ENCODE measurements at places on chromosomes 6 and 20.

- H3K27ac ChIP-seq = no peak overlapping the region
- DNase-seq = no peak
- no peak overlapping the region for H3K4me3 ChIP-seq
- no peaks in the 10 kb centered on the region for H3K27me3 ChIP-seq
Measured at GRCh38 chr6:118580585-118581419, 32.7 kb downstream of the PLN start.

GRCh38 chr6:83417880-83418663 is 12.8 kb downstream of the ME1 start:
- no peaks in the 10 kb centered on the region for H3K4me1 ChIP-seq
- no peaks in the 10 kb centered on the region for H3K27me3 ChIP-seq
- no peak overlapping the region for H3K27ac ChIP-seq
- no peak for DNase-seq
- H3K36me3 ChIP-seq = no peaks in the 10 kb centered on the region

DNA sequence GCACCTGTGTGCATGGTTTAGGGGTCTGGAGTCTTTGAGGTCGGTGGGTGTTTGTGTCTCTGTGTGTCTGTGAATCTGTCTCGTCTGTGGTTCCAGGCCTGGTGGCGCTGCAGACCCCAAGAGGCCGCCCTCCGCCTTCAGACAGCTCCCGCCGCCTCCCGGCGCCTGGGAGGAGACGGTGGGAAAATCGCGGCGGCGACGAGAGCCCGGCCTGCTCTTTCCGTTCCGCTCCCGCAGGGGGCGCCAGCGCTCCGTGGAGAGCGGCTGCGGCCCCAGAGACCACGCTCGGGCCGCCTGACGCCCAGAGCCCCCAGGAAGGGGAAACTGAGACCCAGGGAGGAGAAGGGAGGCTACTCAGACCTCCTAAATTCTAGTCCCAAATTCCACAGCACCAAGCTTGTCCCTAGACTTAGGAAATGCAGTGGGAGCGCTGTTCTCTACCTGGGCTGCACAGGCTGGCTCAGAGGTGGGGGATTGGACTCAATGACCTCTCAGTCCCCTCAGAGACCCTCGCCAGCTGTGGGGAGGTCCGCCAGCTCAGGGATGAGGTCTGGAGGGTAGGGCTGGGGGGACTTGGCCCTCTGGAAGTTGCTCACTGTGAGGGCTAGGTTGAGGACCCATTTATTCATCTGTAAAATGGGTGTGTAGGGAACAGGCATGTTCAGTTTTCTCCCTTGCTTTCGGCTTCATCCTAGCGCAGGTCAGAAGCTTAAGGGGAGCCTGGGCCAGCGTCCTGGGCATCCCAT is 36.9 kb upstream of the BLCAP start:
- no peak overlapping the region for H3K4me3 ChIP-seq
- H3K4me1 ChIP-seq = no peaks in the 10 kb centered on the region
- peaks cover 37% of the 10 kb centered on the region for H3K27me3 ChIP-seq
- no peak overlapping the region for H3K27ac ChIP-seq
- no peaks in the 10 kb centered on the region for H3K36me3 ChIP-seq
- peak; percentile 44 for DNase-seq

- no peak for DNase-seq
- H3K4me1 ChIP-seq = no peaks in the 10 kb centered on the region
- H3K27ac ChIP-seq = no peak overlapping the region
Measured at GRCh38 chr6:84249724-84250123, 22.3 kb upstream of the CEP162 start.

- H3K36me3 ChIP-seq = peaks cover 5% of the 10 kb centered on the region
- peaks cover 12% of the 10 kb centered on the region for H3K4me1 ChIP-seq
- no peak for DNase-seq
- H3K27ac ChIP-seq = no peak overlapping the region
Measured at GRCh38 chr6:246352-246751, 45.9 kb upstream of the DUSP22 start.

- H3K27ac ChIP-seq = peak overlapping the region; percentile 28
- H3K27me3 ChIP-seq = no peaks in the 10 kb centered on the region
- no peak for DNase-seq
- H3K4me3 ChIP-seq = no peak overlapping the region
Measured at GRCh38 chr20:35788796-35789195, 17.0 kb downstream of the PHF20 start.

DNA sequence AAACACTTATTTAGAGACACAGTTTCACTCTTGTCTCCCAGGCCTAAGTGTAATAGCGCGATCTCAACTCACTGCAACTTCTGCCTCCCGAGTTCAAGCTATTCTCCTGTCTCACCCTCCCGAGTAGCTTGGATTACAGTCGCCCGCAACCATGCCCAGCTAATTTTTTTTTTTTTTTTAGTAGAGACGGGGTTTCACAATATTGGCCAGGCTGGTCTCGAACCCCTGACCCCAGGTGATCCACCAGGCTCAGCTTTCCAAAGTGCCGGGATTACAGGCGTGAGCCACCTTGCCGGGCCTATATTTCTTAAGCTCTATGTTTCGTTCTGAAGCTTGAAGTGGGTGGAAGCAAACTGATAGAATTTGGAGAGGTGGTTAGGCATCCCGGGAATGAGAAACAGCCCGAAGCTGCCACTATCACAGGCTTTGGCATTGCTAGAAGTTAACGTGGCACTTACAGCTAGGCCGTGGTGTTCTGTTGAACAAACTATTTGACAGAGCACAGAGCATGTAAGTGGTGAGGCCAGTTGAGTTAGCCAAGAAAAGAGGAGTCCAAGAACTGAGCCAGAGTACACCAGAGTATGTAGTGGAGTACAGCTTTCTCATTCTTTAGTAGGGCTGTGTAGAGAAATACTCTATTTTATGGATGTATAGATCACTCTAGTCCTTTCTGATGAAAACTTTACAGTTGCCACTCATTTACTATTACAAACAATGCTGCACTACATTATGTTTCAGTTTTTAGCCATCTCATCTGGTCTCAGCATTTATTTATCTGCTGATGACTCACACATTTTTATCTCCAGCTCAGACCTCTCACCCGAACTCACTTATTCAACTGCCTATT is 62.0 kb upstream of the HFE start:
- H3K36me3 ChIP-seq = peaks cover 2% of the 10 kb centered on the region
- H3K4me3 ChIP-seq = peak overlapping the region; percentile 75
- H3K27me3 ChIP-seq = peaks cover 2% of the 10 kb centered on the region
- DNase-seq = no peak
- H3K4me1 ChIP-seq = peaks cover 80% of the 10 kb centered on the region

DNA sequence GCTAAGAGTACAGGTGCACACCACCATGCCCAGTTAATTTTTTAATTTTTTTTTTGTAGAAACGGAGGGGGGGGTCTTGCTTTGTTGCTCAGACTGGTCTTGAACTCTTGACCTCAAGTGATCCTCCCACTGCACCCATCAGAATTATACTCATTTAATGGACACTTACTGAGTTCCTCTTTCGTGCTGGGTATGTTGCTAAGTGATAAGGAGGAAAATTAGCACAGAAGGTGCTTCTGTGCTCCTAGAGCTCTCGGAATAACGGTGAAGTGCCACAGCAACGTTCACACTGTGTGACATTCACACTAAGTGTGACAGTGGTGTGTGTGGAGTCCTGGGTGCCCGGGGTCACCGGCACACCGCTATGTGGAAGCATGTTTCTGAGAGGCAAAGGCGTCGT is 32.1 kb upstream of the BMP6 start:
- no peak overlapping the region for H3K4me3 ChIP-seq
- H3K27me3 ChIP-seq = peaks cover 12% of the 10 kb centered on the region
- H3K4me1 ChIP-seq = peaks cover 2% of the 10 kb centered on the region
- no peak for DNase-seq
- no peak overlapping the region for H3K27ac ChIP-seq

DNA sequence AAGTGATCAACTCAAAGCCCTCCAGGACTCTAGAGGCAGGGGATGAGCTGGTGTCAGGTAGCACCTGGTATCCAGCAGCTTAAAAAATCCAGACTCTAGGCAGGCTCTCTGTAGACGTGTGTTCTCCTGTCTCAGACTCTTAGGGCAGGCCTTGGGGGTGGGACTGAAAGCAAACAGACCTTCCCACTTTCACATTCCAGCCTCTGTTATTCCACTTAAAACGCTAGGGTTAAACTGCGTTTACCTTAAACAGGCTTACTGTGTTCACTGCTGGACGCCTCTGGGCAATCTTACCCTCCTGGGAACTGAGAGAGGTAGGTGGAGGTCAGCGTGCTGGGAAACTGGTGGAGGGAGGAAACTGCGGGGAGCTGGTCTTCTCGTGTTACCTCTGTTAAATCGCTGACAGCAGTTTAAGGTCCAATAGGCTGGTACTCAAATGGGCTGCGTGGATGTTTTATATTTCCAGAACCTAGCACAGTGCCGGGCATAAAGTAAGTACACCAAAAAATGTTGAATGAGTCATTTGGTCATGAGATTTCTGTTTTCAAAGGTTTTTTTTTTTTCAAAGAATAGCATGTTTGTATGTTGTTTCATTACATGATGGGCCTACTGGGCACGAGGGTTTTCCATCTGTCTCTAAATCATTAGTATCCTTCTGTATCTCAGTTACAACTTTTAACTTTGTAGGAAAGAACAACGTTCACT is at the start of gene GCNT2:
GCNT2 (plus strand) TSS at position 248 of the 705 bp plus-strand sequence. CDS start 7,561 bp downstream, outside the sequence.
- H3K4me1 ChIP-seq = peaks cover 3% of the 10 kb centered on the region
- H3K4me3 ChIP-seq = no peak within 1 kb of the TSS
- no peaks in the 10 kb centered on the region for H3K36me3 ChIP-seq
- H3K27ac ChIP-seq = no peak within 1 kb of the TSS
- H3K27me3 ChIP-seq = peaks cover 7% of the 10 kb centered on the region
- no peak for DNase-seq

GRCh38 chr6:158231551-158232315 is 63.6 kb downstream of the GTF2H5 start:
- H3K27me3 ChIP-seq = no peaks in the 10 kb centered on the region
- no peaks in the 10 kb centered on the region for H3K36me3 ChIP-seq
- H3K4me1 ChIP-seq = peaks cover 26% of the 10 kb centered on the region
- H3K4me3 ChIP-seq = peak overlapping the region; percentile 86
- H3K27ac ChIP-seq = peak overlapping the region; percentile 64

DNA sequence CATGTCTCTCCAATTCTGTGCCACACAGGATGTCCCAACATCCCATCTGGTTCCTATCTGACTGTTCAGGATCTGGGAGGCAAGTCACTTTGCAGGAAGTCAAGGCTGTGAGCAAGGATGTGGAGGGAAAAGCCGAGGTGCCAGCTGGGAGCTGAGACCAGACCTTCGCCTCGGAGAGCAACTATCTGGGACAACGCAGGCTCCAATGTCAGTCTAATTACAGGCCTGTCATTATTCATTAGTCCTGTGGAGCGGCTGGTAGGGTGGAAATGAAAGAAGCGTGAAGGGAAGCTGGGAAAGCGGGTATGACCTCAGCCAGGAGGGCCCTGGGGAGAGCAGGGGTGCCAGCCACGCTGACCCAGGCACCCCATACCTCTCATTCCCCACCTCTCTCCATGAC is 147.3 kb downstream of the UNC5CL start:
- H3K27me3 ChIP-seq = peaks cover 5% of the 10 kb centered on the region
- H3K27ac ChIP-seq = no peak overlapping the region
- no peak for DNase-seq
- no peaks in the 10 kb centered on the region for H3K36me3 ChIP-seq

DNA sequence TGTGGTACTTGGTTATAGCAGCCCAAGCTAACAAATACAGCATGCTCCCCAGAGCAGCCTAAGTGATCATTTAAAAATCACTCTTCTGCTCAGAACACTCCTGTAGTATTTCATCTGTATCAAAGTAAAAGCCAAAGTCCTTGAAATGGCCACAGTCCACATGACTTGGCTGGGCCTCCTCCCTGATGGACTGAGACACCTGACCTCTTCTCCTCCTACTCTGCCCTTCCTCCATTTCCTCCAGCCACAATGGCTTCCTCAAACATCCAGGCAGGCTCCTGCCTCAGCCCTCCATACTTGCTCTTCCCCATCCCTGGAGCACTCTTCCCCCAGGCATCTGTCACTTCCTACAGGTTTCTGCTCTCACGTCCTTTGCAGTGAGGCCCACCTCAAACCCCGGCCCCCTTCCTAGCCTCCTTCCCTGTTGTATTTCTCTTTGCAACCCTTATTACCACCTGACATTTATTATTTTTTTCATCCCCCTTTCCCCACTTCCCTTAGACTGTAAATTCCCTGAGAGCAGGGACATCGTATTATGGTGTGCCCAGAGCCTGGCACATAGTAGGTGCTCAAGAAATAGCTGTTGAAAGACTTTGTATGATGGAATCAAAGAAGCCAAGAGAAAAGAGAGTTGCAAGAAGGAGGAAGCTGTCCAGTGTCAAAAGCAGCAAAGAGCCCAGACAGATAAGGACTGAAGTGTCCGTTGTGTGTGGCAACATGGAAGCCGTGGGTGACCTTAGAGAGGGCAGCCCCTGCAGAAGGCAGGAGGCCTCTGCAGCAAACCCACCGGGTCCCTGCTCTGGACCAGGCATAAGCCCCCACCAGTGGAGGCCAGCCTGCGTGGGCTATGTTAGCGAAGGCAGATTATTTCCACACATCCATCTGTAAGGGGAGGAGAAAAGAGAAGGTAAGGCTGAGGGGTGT is 87.5 kb downstream of the TRERF1 start:
- H3K27me3 ChIP-seq = no peaks in the 10 kb centered on the region
- no peak for DNase-seq
- H3K36me3 ChIP-seq = peaks cover 36% of the 10 kb centered on the region
- peak overlapping the region; percentile 52 for H3K27ac ChIP-seq

DNA sequence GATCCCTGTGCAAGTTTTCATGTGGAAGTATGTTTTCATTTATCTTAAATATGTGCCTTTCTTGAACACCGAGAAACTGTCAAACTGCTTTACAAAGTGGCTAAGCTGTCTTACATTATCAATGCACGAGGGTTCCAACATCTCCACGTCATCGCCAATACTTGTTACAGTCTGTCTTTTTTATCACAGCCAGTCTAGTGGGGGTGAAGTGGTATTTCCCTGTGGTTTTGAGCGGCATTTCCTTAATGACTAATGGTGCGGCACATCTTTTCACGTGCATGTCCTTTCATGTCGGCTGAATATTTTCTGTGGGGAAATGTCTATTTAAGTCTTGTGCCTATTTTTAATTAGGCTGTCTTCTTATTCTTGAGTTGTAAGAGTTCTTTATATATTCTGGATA is 280.4 kb downstream of the FOXC1 start:
- no peak for DNase-seq
- H3K27me3 ChIP-seq = no peaks in the 10 kb centered on the region
- no peak overlapping the region for H3K4me3 ChIP-seq
- peaks cover 3% of the 10 kb centered on the region for H3K36me3 ChIP-seq
- peaks cover 3% of the 10 kb centered on the region for H3K4me1 ChIP-seq
- H3K27ac ChIP-seq = no peak overlapping the region

DNA sequence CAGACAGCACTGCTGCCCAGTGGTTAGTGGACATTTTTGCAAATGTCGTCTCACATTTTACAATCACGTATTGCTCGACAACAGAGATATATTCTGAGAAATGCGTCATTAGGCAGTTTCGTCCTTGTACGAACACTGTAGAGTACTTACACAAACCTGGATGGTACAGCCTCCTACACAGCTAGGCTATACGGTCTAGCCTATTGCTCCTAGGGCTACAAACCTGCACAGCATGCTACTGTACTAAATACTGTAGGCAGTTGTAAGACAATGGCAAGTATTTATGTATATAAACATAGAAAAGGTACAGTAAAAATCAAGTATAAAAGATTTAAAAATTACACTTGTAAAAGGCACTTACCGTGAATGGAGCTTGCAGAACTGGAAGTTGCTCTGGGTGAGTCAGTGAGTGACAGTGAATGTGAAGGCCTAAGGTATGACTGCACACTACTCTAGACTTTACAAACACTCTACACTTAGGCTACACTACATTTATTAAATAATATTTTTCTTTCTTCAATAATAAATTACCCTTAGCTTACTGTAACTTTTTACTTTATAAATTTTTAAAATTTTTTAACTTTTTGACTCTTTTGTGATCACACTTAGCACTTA is 43.1 kb downstream of the ALDH5A1 start:
- H3K36me3 ChIP-seq = no peaks in the 10 kb centered on the region
- no peak overlapping the region for H3K27ac ChIP-seq
- H3K27me3 ChIP-seq = no peaks in the 10 kb centered on the region
- no peak for DNase-seq
- no peak overlapping the region for H3K4me3 ChIP-seq

Measured in activated CD4-positive, alpha-beta memory T cell treated with anti-CD3 and anti-CD28 coated beads, Interleukin-2, amount 10 ng/mL, durations not matched to agents 7 days and 5 days (primary cell).